LoVo (cell line): ENCODE measurements at places on chromosomes 7 and 10.

GRCh38 chr10:11548768-11549099 lies 62.7 kb downstream of the USP6NL start:
- no peak for DNase-seq

- no peak for DNase-seq
Measured at GRCh38 chr10:25068152-25069058, 52.0 kb downstream of the THNSL1 start.

DNA sequence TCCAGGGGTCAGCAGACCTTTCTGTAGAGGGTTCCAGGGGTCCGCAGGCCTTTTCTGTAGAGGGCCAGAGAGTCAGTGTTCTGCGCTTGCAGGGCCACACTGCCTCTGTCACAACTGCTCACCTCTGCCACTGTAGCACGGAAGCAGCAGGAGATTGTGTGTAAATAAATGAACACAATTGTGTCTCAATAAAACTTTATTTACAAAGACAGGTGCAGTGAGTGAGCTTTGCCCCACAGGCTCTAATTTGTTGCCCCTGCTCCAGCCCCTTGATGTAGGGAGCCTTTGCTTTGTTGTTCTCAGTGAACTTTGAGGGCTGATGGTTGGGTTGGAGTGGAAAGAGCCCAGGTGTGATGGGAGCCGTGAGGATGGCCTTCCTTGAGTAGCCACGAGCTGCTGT lies 67.8 kb downstream of the MGMT start:
- DNase-seq = no peak

- DNase-seq = no peak
Measured at GRCh38 chr7:30663414-30663813, 18.8 kb downstream of the CRHR2 start.

DNA sequence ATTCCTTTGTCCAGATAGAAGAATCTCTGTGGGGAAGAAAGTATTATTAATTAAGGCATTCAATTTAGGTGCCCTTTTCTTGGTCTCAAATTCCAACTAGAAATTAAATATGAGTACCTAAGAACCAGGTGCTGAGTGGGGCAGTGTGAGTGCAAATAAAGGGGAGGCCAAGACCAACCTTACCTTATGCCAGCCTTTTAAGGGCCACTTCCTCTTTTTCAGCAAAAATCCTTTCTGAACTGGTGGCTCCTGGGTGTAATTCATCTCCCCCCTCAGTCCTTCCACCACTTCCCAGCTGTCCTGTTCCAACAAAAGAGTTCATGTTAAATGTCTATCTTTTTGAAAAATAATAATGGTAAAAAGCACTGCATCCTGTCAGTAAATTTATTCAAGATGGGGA lies 108.2 kb downstream of the OSBPL3 start:
- DNase-seq = no peak

- no peak for DNase-seq
Measured at GRCh38 chr10:86176850-86177536, 189.6 kb downstream of the GRID1 start.

- DNase-seq = no peak
Measured at GRCh38 chr7:78769481-78770101, 683.9 kb downstream of the MAGI2 start.

- no peak for DNase-seq
Measured at GRCh38 chr10:131169146-131169545, 142.4 kb downstream of the TCERG1L start.

DNA sequence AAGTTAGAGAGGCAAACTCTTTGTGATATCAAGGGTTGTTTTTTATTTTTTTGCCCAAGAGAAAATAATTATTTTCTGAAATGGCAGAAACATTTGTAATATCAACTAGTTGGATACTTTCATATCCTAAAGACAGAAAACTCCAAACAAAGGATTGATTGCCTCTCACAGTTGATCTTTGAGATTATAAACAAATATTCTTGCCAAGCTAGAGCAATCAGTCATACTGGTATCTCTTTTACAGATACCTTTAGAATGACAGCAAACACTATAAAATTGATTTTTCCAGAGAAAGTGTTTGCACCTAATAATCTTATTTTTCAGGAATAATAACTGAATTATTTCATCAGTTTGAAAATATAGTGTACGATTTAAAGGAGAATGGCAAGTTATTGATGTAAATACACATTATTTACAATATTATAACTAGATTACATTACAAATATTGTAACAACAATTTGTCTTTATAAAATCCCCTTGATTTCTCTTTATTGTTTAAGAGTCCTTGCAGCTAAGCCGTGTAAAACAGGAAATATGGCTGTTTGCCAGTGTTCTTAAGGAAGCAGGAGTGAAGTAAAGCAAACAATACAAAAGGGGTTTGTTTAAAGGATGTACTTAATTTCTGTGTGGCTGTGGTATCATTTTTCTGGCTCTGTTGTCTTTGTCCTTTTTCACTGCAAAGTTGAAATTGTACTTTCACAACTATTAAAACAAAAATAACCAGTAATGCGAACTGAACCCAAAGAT lies 58.4 kb downstream of the MAPK8 start:
- DNase-seq = peak; percentile 43

GRCh38 chr7:110759069-110759468 lies 331.9 kb upstream of the LRRN3 start:
- no peak for DNase-seq

- peak; percentile 20 for DNase-seq
Measured at GRCh38 chr7:158973440-158973839, 117.1 kb downstream of the DYNC2I1 start.

DNA sequence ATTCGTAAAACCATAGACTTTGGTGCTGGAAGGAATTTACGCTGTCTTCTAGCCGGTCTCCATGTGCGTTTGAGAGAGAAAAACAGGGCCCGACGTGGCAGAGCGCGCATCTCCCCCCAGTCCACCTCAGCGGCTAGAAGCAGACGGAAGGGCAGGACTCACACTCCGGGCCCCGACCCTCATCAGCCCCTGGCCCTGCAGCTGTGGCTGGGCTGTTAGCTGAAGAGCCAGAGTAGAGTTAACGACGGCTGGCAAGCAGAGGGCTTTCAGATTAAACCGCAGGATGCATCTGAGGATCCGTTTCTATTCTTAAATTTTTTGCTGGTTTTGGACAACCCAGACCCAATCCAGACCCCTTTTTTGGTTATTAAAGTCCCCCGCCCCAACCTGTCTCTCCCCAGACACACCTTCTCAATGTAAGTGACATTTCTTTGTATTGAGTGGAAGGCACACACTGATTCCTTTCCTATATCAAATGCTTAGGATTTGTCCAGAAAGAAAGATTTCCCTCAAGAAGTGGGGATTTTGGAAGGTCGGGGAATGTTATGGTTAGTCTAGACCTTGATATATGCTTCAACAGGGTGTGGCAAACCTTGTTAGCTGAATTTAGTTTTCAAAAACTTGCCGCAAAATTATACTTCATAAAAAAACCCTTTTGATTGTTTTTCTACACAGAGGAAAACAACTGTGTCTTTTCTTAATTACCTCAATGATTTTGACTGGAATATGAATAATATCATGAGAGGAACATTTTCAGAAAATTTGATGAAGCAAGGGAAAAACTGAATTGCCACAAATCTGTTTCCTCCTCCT lies 1.7 kb upstream of the TBX20 start:
- DNase-seq = no peak

GRCh38 chr7:112132051-112132694 lies 74.0 kb downstream of the DOCK4 start:
- no peak for DNase-seq

GRCh38 chr7:134419875-134420274 lies 39.0 kb downstream of the AKR1B1 start:
- no peak for DNase-seq

- no peak for DNase-seq
Measured at GRCh38 chr10:72622271-72622670, 3.6 kb downstream of the MICU1 start.

- no peak for DNase-seq
Measured at GRCh38 chr7:134792968-134793367, 13.5 kb downstream of the CALD1 start.

- no peak for DNase-seq
Measured at GRCh38 chr10:5252177-5253037, 55.8 kb downstream of the AKR1C4 start.

GRCh38 chr10:124236816-124237215 lies 143.4 kb upstream of the CHST15 start:
- DNase-seq = no peak

GRCh38 chr7:16926283-16926682 lies 44.5 kb upstream of the AGR3 start:
- DNase-seq = peak; percentile 72

DNA sequence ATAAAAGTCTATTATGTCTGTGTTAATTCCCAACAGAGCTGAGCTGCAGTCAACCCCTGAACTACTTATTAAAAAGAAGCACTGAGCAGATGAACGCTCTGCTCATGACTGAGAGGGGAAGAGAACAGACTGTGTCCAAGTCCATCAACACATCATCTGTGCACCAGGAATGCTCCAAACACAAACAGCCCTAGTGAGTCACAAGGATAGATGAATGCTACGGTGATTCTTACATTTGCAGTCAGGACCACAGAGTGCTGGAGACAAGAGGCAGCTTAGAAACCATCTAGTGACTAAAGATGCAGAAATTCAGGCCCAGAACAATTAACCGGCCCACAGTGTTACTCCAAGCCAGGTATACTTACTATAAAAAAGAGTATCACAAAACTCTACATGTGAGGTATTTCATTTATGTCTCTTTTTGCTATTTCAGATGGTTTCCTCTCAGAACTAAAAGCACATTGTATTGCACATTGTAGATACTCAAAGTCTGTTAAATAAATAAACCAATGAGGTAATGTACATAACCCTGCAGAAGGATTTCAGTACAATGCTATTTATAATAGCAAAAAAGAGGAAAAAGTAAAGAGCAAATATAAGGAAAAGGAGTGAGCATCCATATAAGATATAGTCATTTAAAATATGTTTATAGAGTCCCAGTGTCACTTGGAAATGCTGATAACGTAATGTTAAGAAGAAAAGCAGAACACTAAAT lies 159.2 kb downstream of the KCNMA1 start:
- DNase-seq = no peak

DNA sequence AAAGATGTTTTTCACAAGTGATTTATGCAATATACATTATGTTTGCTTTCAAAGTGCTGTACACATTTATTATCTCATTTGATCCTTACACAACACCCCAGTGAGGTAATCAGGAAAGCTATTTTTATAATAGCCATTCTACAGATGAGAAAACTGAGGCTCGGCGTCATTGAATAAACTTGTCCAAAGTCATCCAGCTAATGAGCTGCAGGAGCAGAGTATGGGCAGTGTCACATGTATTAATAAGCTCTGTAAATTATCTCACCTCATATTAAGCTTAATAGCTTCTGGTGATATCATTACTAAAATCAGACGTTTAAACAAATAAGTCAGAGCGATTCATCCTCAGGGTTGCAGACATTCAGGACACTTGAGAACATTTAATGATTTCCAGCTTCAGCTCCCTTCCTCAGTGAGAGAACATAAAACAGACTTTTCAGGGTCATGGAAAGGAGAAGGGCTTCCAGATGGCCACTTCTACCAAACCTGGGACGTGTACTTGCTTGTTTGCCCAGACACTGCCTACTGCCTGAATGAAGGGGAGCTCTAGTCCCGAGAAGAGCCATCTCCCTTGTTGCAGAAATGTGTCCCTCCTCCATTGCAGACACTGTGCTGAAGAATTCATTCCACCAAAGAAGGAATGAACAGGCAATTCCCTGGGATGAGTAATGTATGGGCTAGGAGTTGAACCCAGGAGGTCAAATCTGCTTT lies 20.5 kb upstream of the FZD1 start:
- no peak for DNase-seq
